CD4-positive, alpha-beta T cell (primary cell): ENCODE measurements at places on chromosomes 1 and 21.

DNA sequence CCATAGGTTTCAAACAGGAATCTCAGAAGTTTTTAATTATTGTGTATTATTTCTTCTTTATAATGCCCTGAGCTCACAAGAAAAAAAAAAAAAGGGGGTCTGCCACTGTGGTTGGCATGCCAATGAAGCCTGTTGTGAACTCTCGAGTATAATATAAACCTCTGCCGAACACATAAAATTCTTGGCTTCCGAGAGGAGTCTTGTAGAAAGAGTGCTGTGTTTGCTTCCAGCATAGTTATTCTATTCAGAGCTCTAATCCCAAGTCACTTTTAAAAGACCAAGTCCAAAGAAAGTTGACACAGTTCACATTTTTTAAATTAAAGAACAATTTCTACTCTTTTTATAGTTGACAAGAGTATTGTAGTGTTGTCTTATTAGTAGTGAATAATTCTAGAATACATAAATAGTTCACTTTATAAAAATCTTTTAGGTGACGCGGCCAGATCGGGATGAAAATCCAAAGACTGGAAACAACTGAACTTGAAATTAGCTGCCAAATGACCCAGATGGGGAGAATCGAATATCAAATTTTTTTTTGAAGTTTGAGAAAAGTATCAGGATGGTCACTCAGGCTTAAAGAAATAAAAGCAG lies 293.2 kb downstream of the DUSP10 start:
- DNase-seq: no peak

DNA sequence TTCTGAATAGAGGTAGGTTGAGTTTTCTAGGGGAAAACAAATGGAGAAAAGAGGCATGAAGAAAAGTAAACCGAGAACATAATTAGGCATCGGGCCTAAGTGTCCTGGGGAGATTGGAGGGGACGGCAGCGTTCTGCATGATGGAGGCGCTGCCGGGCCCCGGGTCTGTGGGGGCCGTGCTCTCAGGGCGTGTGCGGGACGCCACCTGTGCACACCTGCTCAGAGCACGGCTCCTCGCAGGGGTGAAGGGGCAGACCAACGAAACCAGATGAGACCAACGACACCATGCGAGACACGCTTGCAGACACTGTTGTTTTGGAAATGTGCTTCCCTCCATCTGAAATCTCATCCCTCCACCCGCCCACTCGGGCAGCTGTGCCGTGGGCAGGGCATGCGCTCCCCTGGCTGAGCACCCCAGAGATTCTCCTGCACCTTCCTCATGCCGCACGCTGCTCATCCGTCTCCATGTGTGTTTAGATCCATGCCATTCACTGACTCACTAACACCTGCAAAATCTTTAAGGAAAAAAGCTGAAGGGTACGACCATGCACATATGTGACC lies 28.2 kb upstream of the TRAPPC10 start:
- no peak for DNase-seq

- no peak for DNase-seq
These were observed 3.5 kb upstream of the LGR6 start for GRCh38 chr1:202189918-202190715.

DNA sequence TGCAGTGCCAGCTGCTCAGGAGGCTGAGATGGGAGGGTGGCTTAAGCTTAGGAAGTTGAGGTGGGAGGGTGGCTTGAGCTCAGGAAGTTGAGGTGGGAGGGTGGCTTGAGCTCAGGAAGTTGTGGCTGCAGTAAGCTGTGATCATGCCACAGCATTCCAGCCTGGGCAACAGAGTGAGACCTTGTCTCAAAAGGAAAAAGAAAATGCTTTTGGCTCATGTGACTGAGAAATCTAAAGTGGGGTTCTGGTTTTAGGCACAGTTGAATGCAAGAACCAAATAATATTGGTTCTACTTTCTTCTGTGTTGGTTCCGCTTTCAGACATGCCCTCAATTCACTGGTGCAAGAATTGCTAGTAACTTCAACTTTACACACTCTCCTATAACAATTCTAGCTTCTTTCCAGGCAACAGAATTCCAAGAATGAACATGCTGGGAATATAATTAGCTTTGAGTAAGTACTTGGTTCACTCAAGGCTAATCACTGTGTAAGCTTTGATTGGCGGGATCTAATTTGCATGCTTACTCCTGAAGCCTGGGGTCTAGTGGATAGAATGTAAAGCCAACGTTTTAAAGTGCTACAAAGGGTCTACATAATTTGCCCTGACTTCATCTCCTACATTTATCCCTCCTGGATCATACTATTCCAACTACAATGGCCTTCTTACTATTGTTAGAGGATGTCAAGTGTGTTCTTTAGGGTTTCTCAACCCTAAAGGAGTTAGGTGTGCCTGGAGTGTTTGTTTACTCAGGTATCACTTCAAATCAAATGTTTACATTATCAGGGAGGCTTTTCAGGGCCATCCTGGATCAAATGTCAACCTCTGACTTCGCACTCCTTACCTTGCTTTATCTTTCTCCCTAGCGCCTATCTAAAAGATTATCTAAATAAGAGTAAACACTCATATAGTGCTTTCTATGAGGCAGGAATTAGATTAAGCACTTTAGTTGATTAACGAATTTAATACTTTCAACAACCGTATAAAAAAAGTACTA lies 115.1 kb downstream of the SLC16A1 start:
- DNase-seq: no peak

DNA sequence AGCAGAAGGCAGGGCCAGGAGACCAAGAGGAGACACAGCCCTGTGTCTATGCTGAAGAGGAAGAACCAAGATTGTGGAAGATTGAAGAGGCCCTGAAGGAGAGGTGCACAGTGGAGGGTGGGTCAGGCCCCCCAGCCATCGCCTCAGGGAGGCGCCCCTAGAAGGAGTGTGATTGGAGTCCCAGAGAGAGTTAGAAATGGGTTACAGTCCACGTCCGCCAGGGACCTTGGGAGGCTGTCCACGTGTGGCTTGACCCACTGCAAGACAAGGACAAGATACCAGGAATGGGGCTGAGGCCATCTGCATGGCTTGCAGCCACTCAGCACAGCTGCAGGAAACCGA lies 375.1 kb downstream of the NPHP4 start:
- DNase-seq: no peak

DNA sequence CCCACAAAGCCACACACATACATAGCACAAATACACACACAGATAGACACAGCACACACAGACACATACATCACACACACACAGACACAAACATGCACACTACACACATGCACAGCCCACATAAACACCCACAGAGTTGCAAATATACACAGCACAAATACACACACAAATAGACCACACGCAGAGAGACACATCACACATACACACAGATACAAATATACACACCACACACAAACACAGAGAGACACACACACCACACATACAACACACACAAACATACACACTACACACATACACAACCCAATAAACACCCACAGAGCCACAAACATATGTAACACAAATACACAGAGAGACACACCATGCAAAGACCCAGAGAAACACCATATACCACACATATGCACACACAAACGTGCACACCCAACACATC lies 154.9 kb downstream of the GLUL start:
- no peak for DNase-seq

DNA sequence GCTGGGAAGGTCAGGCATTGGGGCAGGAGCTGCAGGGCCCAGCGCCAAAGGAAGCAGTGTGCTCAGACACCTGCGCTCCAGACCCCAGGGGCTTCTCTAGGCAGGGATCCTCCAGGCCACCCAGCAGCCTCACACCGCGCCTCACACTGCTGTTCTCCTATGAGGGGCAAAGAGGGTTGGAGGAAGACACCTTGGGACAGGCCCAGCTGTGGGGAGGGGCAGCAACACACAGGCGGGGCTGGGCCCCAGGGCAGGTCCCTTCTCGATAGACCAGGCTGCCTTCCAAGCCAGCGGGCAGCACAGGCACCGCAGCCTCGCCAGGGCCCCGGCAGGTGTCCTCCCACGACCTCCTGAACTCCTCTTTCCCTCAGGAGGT lies 20.7 kb upstream of the PRSS38 start:
- no peak for DNase-seq

GRCh38 chr1:243354511-243355153 lies 98.8 kb downstream of the SDCCAG8 start:
- DNase-seq: no peak

GRCh38 chr1:239807361-239807760 lies 284.3 kb upstream of the FMN2 start:
- DNase-seq: no peak

DNA sequence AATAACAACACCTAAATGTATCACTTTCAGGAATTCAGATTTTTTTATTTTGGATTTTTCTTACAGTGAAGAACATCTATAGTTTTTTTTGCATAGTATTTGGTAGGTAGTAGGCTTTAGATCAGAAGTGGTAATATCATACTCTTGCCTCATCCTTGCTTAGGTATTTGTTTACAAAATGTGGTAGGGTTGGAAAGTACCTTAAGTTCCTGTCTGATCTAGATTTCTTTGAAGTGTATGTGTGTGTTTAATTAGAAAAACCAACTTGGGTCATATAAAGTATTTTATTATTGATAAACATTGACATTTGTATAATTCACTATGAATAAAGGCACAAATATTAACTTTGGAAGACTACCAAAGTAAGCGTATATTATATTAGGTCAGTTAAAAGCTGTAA lies 85.3 kb upstream of the GPR88 start:
- DNase-seq: no peak

- DNase-seq: peak; percentile 54
These were observed 34.8 kb downstream of the MX1 start for GRCh38 chr21:41460578-41461527.

DNA sequence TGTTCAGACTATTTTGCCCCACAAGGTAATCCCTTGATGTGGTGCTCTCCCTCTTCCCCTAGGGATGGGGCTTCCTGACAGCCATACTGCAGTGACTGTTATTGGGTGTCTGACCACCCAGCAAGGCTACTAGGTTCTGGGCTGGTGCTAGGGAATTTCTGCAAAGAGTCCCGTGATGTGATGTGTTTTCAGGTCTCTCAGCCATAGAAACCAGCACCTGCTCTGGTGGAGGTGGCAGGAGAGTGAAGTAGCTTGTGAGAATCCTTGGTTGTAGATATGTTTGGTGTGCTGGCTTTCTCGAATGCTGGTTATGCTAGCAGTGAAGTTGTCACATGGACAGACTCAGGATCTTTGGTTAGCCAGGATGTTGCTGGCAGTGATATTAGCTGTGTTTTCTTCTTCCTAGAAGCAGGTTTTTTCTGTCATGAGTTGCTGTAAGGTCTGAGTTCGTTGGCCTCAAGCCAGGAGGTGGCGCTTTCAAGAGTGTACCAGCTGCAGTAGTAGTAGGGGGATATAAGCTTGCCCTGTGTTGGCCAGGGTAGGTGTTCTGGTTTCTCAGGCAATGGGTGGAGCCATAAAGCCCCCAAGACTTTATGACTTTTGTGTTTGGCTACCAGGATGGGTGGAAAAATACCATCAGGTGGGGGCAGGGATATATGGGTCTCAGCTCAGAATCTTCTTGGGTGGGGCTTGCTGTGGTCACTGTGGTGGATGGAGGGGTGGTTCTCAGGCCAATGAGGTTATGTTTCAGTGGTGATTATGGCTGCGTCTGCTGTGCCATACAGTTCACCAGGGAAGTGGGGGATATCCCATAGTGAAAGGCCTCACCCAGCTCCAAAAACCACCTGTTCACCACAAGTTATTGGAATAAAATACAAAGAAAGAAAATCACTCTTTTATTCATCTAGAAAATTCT lies 1112.3 kb downstream of the KCNT2 start:
- DNase-seq: no peak

GRCh38 chr1:178030467-178030866 lies 60.6 kb upstream of the SEC16B start:
- DNase-seq: no peak

DNA sequence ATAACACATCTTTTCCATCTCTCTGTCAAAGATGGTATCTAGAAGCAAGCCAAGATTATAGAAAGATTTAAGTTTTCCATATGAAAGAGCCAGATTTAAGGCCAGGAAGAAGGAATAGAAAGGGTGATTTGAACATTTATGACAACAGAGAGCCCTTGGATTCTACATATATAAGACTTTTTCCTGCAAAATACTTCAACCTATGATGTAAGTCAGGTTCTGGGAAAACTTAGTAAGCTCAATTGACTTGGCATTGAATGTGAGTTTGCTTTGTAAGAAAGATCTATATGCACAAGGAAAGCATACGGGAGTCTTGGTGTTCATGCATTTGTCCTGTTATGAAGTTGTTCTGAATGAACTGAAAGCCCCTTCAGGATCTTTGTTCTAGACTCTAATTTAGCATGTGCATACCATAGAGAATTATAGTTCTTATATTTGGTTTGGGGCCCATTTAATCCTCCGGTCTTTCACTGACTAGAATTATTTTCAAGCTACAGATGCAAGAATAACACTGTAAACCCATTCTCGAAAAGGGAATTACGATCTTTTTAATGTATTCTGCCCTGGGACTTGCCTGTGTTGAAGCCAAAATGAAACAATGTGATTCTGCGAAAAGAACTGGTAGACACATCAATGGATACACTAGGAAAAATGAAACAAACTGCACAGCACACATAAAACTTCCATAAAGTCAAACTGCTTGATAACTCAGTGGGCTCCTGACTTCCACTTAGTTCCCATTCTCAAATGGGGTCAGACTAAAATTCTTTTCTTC lies 152.8 kb downstream of the DISP1 start:
- no peak for DNase-seq

DNA sequence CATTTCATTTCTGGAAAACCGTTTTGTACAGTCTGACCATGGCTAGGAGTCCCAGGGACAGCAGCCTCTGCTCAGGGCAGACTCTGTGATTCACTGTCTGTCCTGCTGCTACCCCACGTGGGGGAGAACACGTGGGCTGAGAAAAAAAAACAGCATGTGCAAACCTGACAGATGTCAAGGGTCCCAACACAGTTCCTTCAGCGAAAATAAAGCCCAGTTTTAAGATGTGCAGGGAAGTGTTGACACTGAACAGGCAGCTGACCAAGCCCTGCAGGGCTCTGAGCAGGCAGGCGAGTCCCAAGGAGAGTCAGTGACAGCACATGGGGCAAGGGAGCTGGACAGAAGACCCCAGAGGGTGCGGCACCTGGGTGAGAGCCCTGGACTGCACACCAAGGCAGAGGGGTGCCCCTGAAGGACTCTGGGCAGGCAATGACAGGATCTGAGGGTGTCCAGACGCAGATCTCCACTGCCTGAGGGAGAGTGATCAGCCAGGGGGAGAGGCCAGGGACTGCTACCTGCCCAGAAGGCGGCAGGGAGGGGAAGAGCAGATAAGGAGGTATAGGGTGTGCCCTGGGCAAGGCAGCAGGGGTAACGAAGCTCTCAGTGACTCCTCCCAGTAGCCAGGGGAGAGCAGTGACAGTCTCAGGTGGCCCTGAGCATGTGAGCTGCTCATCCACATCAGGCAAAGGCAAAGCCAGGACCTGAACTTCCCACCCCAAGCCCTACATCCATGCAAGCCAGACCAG lies 5.1 kb upstream of the SPATC1L start:
- DNase-seq: no peak

DNA sequence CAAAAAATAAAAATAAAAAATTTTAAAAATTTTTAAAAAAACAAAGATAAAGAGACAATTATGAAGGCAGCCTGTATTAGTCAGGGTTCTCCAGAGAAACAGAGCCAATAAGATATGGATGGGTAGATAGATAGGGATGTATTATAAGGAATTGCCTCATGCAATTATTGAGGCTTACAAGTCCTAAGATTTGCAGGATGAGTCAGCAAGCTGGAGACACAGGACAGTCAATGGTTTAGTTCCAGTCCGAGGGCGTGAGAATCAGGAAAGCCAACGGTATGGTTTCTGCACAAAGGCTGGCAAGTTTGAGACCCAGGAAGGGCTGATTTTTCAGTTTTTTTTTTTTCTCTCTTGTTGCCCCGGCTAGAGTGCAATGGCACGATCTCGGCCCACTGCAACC lies 24.1 kb upstream of the EIF4G3 start:
- no peak for DNase-seq

GRCh38 chr1:41674522-41674921 lies 190.0 kb upstream of the EDN2 start:
- DNase-seq: no peak

GRCh38 chr1:75472971-75473603 lies 137.8 kb downstream of the SLC44A5 start:
- no peak for DNase-seq
